ENCODE measurements at places on chromosomes 5 and 9.

- DNase-seq: no peak
These were observed 41.7 kb upstream of the FBXW11 start for GRCh38 chr5:172048170-172048422.

DNA sequence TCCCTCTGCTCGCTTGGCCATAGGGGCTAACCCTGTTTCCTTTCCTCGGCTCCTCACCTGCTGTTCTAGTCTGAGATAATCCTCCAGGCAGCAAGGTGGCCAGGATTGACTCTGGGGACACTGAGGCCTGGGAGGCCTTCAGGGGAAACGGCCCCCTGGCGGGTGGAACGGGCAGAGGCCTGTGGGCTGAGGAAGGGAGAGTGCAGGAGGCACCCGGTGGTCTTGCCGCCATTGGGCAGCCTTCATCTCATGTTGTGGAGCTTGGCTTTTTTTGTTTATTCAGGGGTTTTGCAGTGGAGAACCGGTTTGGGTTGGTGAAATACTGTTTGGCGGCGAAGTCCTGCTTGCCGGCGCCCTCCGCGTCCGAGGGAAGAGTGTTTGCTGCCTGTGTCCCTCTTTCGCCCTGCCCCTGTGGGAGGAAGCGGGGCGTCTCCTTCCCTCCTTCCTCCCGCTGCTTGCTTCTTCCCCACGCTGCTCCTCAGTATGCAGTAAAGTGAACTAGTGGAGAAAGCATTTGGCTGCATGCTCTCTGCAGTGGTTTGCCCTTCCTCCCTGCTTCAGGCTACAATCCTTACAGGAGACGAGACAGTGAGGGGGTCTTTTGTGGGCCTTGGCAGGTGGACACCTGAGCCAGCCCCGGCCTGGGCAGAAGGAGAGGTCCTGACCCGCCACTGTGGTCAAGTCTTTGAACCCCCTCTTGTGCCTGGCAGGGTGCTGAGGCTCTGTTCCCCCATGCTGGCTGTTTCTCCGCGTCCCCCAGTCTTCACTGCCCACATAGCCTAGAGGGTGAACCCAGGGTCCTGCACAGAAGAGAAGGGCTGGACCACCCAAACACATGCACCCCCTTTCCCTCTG, 30.8 kb upstream of the PRDM12 start:
- no peak for DNase-seq

GRCh38 chr5:93010037-93010436, 571.0 kb downstream of the NR2F1-AS1 start:
- no peak for DNase-seq

DNA sequence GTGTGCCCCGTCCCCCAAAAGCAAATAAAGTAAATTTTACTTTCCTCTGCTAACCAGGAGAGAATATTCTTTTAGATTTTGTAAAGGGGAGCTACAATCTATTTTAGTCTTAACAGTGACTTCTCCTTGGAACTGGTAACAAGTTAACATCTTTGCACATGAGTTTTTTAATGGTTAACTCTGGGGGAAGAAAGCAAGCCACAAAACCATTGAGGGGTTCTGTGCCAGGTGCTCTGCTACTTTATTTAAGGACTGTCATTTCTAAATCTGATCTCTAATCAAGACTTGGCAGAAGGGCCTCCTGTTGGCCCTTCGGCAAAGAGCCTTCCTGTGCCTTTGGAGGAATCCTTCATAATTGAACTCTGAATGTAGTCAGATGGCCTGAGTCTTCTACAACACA, 153.4 kb downstream of the SLC12A2 start:
- DNase-seq: no peak

DNA sequence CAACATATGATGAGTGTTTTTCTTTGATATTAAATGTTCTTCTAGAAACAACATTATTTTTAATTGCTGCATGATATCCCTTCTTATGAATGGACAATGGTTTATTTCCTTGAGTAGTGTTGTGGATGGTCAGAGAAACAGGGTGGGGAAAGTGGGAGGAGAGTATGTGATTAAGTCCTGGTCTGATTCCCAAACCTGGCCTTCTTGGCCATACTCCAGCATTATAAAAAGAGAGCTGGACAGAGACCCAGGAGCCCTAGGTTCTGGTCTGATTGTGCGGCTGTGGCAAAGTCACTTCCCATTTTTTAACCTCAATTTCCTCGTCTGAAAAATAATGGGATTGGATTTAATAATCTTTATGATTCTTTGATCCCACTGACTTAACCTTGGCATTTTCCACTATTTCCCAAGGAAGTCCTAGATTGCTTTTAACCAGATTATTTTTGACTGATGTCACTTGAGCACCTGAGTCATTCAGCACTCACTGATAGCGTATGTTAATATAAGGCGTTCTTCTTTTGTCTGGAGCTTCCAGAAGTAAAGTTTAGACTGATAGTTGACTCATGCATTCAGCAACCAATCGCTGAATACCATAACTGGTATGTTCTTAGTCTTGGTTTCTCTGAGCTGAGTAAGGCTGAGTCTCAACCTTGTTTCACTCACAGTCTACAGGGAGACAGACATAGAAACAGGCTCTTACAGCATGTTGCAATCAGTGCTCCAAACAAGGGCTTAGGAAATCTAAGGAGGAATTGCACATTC, 26.2 kb downstream of the OSMR start:
- DNase-seq: no peak

Data from NCI-H774 (cell line).